ENCODE measurements at places on chromosomes 11 and 22.

- no peak for DNase-seq
Measured at GRCh38 chr22:45312415-45312814, 2.7 kb downstream of the FAM118A start.

GRCh38 chr11:111770581-111771134, 4.5 kb upstream of the PPP2R1B start:
- DNase-seq: no peak

GRCh38 chr11:69424748-69425147, 56.7 kb upstream of the LINC01488 start:
- DNase-seq: no peak

GRCh38 chr11:2835296-2835695, 50.3 kb downstream of the CDKN1C start:
- no peak for DNase-seq

DNA sequence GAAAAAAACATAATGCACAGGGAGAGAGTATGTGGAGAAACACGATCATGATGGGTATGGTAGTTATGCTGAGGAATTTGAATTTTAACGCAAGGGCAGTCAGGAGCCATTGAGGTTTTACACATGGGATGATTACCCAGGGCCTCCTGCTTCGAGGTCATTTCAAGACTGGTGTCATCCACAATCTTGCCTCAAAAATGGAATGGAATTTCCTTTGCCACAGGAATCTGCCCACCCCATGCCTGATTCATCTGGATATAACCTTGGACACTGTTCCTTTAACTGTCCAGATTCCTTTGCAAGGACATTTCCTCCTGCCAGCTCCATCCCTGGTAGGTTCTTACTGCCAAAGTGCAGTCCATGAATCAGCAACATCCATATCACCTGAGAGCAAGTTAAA, 655.9 kb upstream of the TENM4 start:
- no peak for DNase-seq

DNA sequence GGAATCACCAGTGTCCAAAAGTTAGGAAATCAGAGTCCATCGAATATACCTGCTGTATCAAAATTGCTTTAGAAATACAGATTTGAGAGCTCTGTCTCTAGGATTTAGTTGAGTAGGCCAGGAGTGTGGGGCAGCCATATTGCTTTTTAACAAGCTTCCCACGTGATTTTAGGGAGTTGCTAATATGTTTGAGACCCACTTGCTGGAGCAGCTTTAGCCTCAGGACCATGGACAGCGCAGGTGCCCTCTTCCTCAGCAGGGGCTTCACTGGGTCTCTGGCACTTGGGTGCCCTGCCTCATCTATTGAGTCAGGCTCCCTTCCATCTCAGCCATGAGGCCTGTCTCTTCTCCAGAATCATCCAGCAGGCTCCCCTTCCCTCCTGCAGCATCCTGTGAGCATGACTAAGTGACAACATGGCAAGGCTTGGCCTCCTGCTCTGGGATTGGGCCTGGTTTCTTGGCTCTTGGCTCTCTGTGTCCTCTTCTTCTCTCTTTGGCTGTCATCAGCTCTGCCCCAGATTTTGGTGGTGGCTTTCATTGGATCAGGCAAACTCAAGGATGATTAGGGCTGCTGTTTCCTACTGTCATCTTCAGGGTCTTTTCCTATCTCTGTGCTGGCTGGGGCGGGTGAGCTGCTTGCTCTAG, 70.0 kb downstream of the SGSM1 start:
- no peak for DNase-seq

DNA sequence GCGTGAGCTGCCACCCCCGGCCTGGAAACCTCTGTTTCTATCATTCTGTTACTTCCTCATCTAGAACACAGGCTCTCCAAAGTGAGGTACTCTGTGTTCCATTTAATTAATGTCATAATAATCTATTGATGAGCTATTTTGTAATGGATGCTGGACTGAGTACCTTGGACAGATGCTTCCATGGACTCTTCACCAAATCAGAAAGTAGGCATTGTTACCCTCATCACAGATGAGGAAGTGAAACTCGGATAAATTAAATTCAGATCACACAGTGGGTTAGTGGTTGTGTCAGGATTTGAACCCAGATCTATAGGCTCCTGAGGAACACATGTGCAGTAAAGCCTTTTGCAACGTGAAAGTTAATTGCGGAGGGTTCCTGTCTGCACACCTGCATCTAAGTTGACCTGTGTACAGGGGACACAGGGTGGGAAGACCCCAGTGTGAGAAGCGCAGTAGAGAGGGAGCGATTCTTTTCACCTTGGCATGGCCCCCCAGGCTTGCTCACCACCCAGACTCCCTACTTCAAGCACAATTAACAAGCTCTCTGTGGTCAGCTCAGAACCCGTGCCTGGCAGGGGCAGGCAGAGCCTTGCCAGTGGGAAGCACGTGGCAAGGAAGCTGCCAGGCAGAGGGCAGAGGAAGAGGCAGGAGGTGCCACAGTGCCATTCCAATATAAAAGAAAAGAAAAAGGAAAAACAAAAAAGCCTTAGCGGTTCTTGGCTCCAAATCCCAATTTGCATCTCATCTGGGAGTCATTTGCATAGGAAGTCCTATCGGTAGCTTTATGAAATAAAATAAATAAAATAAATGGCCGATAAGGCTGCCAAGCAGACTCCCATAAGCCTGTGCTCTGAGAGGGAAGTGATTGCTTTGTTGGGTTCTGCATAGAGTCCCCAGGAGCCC, 239.3 kb downstream of the GRIK4 start:
- DNase-seq: no peak

DNA sequence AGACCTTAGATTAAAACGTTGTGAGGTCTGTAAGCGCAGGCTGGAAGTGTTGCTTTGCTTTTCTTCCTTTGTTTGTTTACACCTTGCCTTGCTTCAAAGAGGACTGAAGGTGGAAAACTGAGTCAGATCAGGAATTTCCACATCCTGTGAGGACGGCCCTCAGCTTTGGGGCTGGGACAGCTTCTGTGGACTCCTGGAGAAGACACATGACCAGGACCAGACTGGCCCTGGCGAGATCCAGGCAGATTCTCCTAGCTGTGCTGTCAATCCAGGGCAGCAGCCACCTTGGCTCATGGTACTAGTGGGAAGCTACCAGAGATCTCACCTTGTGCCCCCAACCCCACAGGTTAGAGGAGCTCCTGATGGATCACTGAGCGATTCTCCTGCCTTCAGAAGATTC, 1461.9 kb downstream of the TBC1D22A start:
- DNase-seq: no peak

DNA sequence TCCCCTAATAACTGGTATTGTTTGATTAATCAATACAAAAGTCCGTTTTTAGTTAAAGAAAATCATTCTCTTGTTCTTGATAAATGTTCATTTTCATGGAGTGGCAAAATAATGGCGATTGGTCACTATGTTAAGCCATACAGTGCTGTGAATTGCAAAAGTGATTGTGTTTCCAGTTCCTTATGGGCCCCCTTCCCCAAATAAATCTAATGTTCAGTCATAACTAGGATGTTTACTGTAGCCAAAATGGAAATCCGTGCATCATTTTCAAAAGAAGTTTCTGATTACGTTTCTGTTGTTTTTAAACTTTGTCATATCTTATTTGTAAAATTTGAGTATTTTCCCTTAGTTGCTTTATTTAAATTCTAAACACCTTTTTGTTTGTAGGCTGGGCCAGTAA, 845 bp downstream of the RBM7 start:
- DNase-seq: no peak

DNA sequence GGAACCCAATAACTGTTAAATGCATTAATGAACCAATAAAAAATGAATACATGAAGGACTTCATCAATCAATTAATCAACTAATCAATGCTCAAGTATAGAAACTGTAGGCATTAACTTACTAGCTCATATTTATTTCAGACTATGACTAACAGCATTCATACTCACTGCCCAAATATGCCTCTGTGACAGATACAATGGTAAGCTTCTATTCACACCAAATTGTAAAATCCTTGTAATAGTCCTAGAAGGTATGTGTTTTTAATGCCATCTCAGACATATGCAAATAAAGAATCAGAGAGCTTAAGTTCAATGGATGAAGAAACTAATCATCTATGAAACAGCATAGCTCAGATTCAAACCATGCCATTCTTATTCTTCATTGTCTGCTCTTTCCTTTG, 1253.6 kb upstream of the TENM4 start:
- DNase-seq: no peak

DNA sequence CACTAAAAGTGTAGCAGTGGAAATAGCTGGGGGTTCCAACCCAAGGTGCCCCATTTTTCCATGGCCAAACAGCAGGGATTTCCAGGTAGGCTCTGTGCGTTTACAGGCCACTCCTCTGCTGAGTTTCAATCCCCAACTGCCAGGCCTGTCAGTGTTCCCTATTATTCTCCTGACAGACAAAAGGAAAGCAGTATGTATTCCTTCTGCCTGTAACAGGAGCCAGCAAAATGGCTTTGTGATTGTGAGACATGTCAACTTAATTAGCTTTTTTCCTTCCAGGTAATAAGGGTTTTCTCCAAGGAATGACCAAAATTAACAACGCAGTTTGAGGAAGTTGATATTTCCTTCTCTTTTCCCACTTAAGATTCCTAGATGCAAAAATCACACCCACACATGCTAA, 277.1 kb upstream of the MPPED2 start:
- DNase-seq: no peak

DNA sequence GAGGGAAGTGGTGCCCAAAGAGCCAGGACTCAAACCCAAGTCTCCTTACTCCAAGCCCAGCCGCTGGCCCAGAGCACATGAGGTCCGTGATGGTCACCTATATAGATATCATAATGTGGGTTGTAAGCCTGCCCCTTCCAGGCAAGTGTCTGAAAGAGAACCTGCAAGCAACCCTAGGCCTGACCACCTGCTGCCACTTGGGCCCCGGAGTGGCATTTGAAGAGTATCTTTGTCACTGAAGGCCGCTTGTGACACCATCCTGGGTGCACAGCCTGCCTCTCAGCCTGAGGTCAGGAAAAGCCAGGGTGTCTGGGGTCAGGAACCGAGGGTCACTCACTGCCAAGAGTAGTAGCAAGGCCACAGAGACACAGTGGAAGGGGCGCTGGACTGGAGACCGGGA, 32.4 kb downstream of the OTOG start:
- DNase-seq: no peak

- no peak for DNase-seq
Measured at GRCh38 chr22:47194476-47195155, 432.2 kb downstream of the TBC1D22A start.

DNA sequence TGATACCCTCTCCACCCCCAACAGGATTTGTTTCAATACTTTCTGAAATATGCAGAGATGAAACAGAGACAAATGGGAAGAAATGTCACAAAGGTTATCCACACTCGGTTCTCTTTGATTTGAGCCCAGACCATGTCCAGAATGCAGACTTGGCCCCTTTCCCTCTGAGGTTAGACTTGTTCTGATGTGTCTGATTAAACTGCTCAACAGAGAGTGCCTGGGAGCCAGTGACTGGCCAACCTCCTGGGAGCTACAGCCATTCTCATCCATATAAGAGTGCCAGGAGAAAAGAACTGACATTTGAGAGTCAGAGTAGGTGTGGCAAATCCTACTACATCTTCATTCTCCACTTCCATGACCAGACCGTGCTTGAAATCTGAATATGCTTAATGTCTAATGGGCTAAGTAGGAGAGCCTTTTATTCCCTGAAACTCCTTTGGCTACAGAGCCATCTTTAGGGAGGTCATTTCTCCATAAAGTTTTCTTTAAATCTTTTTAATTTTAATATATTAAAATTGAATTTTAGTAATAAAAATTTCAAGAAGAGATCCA, 201.4 kb downstream of the BLID start:
- no peak for DNase-seq

GRCh38 chr11:35787626-35788025, 125.1 kb downstream of the TRIM44 start:
- no peak for DNase-seq

GRCh38 chr11:126352934-126353801, 2.3 kb upstream of the ST3GAL4 start:
- DNase-seq: no peak

DNA sequence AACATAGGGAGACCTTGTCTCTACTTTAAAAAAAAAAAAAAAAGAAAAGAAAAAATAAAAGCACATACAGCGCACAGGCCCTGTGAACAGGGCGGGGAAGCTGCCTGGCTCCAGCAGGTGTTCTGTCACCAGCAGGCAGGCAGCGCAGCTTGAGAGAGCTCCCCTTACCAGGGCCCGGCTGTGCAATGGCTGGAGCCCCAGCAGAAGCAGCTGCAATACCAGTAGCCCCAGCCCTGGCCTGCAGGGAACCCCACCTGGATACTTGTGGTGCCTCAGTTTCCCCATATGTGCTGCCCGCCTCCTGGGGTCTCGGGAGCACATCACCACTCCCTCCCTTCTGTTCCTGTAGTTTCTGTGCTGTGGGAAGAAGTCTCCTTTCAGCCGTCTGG, 12.3 kb downstream of the TSPAN32 start:
- DNase-seq: no peak

DNA sequence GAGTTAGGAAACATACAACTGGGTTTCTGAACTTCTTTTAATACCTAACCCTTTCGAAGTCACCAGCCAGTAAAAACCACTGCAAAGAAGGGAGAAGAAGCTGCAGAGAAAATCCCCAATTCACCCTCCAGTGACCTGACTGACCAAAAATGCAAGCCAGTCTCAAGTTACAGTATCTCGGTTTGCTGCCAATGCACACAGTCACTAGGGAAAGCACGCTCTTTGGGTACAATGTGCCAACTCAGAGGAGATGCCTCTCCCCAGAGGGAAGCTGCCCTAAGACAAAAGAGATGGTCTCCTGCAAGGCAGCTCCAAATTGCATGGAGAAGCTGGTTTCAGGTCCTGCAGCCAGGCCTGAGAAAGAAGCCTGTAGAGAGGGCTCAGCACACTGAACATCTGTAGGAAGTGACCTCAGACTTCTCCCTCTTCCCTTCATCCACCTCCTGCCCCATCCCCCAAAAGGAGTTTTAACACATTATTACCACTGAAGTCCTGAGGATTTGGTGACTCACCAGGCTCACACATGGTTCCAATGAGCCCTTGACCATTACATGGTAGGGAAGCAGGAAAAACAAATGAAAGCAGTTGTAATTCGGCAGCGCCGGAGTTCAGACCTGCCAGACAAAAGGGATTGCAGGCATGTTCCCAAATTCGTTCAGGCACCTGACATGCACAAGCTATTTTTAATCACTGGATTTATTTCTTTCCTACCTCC, 90.1 kb downstream of the ETS1 start:
- DNase-seq: no peak

DNA sequence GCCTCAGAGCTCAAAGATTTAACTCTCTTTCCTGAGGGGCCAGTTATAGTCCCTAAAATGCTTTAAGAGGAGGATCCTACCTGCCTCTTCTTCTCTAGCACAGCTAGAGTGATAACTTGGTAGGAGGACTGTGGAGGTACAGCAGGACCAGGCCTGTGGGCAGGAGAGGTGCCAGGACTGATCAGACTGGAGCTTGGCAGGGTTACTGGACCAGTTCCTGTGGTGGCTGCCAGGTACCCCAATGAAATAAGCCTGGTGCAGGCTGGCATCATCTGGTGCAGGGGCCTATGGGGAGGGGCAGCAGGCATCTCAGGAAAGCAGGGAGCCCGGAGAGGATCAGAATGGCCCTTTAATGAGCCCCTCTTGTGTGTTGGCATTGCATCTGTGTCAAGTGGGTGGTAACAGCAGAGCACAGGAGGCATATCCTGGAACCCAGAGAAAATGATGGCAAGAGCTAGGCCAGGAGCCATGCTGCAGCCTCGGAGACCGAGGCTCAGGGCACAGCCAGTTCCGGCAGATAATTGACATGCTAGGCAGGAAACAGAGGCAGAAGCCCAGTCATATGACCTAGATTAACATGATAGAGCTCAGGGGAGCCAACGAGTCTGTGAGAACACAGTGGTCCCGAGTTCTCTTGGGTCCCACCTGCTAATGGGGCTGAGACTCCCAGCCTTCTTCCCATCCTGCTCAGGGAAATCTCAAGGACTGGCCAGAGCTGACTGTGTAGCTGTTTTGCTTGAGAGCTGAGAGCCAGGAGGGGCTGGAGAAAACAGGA, 187.5 kb upstream of the ZBED5 start:
- DNase-seq: no peak
